ENCODE measurements at places on chromosomes 7 and 10.

- DNase-seq = no peak
These were observed 115.6 kb downstream of the CDH23 start for GRCh38 chr10:71512312-71512711.

DNA sequence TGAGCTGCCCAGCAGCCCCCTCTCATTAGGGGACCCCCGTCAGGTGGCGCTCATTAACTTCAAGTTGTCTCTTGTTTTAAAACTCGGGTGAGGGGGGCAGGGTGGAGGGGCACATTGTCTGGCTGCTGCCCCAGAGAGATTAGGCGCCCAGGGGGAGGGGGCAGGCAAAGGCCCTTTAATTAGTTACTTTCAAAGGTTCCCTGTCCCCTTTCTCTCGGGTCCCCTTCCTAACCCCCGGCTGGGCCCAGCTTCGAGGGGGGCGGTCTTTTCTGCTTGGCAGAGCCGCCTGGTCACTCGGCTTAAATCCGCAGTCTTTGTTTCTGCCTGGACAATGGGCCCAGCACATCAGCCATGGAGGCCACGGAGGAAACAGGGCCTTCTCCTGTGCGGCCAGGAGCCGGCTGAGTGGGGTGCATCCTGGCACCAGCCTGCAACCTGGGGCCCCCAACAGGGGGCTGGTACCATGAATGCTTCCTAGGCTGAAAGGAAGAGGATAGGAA lies 38.9 kb upstream of the SLF2 start:
- DNase-seq = no peak

DNA sequence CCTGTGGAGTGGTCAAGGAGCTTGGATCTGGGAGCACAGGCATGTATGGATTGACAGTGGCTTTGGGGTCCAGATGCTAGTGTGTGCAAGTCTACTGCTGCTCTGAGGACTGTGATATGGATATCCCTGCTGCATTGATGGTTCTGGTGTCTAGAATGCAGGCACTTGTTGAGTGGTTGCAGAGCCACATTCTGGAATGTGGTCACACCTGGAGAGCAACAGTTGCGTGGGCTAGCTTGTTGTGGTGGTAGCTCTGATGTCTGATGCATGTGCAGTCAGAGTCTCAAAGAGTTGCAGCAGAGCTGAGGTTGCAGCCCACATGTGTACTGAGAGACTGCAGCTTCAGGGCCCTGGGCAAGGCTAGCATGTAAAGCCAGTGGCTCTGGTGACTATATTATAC lies 43.2 kb downstream of the CCDC7 start:
- DNase-seq = no peak

- no peak for DNase-seq
These were observed 317.4 kb downstream of the BMPER start for GRCh38 chr7:34222722-34223121.

- no peak for DNase-seq
These were observed 59.2 kb downstream of the OGDH start for GRCh38 chr7:44665531-44666213.

DNA sequence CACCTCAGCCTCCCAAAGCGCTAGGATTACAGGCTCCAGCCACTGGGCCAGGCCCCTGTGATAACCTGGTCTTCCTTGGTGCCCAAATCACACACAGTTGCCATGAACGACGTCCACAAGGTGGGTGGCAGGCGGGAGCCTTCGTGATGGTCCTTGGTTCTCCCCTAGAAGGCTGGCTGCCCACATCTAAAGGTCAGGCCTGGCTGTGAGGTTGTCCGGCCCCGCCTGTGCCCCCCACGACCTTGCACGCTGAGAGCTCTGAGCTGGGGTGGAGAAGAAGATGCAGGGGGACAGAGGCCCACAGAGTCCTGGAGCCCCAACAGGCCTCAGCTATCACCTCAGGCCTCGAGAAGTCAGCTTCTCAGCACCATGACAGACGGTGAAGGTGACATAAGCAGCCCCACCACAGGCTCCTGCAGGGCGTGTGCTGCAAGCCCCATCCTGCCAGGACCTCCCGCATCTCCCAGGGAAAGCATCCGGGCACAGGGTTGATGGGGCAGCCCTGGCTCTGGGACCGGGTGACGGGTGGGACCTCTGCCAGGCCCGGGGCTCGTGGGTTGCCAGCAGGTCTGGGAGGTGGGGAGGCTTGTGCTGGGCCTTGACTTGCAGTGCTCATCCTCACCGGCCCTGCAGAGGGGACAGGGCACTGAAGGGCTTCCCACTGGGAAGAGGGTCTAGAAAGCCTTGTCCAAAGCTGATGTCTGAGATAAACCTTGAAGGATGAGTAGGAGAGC lies 217.4 kb downstream of the WDR37 start:
- no peak for DNase-seq

DNA sequence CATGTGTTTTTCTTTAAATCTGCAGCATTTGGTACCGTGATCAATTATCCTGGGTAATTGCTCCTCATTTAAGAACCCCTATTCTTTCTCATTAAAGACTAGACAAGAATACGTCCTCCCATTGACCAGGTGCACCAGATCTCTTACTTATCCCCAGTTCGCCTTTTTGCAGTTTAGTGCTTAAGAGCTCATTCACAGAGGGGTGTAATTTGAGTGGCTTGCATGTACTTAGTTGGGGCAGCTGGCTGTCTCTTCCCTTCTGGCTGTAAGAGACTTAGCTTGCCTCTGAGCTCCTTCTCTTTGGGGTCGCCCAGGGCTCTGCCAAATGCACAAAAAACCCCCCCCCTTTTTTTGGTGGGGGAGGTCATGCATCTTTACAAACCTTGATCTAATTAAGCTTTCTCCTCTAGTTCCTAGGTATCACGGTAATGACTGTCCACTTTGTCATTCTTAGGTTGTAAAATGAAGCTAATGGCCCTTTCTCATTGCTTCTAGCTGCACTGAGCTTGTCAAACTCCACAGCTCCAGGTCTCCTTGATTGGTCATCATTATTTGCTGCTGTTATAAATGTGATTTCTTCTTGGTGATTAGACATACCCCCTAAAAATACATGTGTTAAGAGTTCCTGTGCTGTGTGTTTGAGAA lies 26.3 kb downstream of the GAD2 start:
- DNase-seq = no peak

DNA sequence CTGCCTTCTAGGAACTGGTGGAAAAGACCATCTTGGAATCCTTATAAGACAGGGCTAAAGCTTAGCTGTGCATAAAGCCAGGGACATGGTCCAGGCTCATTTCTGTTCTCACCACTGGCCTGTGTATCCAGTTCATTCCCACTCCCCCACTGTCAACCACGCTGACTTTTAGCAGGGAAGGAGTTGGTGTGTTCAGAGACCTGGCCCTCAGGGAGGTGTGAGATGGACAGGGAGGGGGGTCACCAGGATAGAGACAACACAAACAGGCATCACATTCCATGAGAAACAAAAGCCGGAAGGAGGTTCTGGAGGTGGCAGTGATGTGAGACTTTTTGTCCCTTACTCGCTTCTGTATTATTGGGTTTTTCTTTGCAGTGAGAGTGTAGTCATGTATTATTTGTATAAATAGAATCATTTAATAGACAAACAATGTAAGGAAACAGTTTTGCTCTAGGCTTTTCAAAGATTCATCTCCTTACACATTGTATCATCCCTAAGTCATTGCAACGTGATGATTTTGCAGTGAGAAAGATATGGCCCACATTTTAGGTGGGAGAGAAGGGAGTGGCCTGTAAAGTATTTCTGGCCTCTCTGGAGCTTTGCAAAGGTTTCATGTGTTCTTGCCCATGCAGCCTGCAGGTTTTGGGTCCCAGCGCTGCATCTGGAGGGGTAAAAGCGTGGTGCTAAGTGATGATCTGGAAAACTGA lies 52.0 kb downstream of the EEPD1 start:
- DNase-seq = no peak

DNA sequence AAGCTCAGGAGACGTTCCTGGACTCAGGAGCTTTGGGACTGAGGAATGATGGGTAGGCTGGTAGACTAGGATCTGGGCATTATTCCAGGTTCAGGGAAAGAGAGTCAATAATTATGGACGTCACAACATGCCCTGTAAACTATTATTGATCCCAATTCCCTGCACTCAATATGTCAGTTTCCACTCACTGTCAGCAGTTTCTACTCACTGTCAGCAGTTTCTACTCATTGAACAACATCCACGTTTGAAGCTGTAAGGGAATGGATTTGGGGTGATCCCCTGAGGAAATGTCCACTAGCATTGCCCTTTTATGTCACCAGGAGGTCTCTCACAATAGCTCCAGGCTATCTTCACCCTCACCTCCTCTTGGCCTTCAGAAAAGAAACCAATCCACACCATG lies 1268.6 kb downstream of the TYW1 start:
- no peak for DNase-seq

- DNase-seq = no peak
These were observed 184.1 kb downstream of the NOC3L start for GRCh38 chr10:94178475-94179253.

DNA sequence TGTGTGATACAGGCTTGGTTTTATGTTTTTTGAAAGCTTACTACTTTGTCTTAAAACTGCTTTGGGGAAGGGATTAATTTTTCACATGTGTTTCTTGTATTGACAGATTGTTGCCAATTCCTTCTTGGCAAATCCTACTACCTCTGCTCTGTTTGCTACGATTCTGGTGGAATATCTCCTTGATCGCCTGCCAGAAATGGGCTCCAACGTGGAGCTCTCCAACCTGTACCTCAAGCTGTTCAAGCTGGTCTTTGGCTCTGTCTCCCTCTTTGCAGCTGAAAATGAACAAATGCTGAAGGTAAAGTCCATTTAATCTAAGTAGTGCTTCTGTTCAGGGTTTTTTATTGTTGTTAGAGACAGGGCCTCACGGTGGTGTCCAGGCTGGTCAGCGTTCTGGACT lies 33.6 kb downstream of the TRRAP start:
- DNase-seq = no peak

DNA sequence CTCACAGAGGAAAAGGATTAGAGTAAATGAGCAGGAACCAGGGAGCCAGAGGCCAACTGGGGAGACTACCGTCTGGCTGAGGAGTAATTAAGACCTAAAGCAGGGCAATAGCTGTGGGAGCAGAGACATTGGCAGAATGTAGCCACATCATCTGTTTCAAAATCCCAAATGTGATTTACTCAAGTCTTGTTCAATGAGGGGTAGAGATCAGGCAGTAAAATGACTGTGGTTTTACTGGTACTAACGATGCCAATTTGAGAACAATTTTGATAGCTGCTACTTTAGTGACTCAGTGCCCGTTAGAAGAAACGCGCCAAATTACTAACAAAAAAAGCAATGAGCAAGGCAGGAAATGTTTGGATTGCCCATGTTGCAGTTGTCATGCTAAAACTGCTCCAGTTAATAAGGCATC lies 12.7 kb upstream of the MIOS start:
- no peak for DNase-seq

DNA sequence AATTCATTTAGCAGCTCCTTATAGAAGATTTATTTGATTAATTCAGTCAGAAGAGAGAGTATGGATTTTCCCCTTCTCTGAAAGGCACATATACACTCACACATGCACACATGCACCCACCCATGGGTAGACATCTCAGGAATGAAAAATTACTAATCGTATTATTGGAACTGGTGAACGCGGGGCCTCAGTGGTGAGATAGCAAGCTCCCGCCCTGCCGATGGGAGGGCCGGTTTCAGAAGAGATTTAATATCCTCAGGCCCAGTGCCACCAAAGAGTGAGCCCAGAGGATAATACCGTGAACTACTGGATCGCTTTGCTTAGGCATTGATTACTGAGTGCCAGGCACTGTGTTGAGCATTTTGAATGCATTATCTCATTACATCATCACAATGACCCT lies 38.0 kb upstream of the EMX2 start:
- DNase-seq = no peak

- no peak for DNase-seq
These were observed 55.4 kb downstream of the TNS3 start for GRCh38 chr7:47526466-47526865.

GRCh38 chr10:63752318-63752717 lies 231.1 kb downstream of the REEP3 start:
- no peak for DNase-seq

Measured in stimulated activated CD4-positive, alpha-beta T cell treated with anti-CD3 and anti-CD28 coated beads, Interleukin-2, amount 100 ng/mL, for 24 hours (primary cell).